ENCODE measurements at places on chromosomes 11 and 22. TPM values are rescaled to one million over a fixed set of nuclear protein-coding genes. Genes with fewer than 3 reads are reported as not detected.

DNA sequence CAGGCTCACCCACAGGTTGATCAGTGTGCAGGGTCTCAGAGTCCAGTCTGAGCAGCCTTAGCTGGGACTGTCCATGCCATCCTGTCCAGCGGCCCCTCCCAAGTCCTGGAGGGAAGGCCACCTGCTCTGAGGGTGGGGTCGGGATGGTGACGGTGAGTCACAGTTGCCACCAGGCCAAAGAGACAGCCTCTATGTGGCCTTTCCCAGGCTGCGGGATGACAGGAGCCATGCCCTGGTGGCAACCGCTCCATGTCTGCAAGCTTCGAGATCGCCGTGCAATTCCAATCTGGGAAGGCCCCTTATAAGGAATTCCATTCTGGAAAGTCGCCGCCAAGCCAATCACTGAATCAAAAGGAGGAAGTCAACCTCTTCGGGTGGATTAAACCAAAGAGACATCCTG lies 47.5 kb downstream of the RTL6 start:
- DNase-seq: no peak

GRCh38 chr11:76653674-76654284 lies 16.8 kb downstream of the LRRC32 start:
- DNase-seq: no peak

DNA sequence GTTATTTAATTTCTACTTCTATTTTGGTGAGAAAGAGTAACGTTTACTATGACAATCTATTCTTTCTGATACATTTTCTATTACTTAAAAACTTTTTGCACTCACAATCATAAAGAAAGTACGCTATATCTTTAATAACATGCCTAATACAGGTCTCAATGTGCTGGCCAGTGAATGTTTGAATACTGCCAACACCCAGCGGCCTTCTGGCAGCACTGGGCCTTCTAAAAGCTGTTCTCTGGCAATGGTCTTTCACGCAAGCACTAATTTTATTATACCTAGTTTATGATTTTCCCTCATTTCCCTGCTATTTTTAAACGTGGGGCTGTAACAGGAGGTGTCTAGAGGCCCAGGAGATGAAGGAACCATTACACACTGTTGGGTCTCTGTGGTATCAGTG lies 349.8 kb upstream of the PITPNB start:
- no peak for DNase-seq

KCNQ1 gene
- total RNA-seq: 0.46 TPM

DNA sequence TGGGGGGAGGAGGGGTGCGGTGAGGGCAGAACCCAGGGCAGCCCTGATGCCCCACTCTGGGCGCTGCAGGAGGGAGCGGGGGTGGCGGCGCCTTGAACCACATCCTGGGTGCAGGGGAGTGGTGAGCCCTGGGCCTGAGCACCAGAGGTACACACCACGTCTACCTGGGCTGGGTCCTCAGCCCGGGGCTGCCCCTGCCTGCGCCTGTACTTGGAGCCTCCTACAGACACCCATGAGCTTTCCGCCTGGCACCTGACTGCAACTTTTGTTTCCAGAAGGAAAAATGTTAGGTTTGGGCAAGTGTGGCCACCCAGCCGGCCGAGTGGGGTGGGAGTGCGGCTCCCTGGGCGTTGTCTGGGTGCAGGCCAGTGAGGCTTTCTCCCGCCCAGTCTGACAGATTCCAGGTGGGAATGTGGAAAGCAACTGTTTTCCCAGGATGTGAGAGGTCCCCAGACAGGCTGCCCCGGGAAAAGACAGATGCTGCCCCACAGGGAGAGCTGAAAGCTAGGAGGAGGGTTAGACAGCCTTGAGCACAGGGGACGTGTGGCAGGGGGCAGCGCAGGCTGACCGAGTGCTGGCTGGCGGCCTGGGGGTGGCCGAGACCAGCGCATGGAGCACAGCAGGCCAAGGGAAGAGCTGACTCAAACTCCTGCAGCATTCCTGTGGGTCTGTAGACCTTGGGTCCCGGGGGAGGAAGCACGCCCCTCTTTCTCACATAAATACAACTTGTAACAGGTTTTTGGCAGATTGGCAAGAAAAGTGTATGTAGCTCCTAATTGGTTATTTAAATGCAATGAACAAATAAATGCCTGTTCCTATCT lies 44.1 kb downstream of the GNB1L start:
- no peak for DNase-seq

UBQLN3 gene
- total RNA-seq: not detected

RCOR2 gene
- 4.8 TPM for total RNA-seq

DNA sequence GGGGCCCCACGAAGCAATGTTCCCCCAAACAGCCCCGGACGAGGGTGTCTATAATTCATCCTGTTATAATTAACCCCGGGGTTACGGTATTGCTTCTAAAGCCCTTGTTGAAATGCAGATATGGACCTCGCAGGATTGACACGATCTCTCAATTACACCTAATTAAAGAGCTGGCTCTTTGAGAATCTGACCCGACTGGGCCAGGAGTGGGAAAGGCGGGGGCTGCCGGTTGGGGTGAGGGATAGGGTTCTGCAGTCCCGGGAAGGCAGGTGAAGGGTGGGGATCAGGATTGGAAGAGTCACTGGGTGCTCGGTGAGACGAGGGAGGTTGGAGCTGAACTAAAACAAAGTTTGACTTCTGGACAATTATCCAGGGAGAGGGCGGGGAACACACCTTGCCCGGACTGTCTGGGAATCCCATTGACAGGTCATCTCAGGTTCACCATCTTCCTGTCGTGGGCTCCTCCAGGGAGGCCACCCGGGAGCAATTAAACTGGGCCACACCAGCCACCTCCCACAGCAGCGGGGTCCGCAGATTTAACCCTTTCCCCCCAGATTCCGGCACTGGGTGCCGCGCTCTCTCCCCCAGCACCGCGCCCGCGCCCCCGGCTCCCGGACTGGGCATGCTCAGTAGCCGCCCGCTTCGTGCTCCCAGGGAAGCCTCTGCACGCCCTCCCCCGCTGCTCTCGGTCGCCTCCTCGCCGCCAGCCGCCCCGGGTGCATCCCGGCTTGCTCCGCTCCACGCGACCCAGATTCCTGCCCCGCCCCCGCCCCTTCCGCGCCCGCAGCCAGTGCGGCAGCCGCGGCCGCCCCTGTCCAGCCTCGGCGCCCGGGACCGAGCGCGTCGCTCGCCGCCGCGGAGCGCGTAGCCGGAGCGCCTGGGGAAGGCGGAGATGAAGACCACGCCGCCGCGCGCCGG lies at the start of gene ELMOD1:
Gene ELMOD1, plus strand, starts transcription at position 688 of the 918 bp plus-strand sequence. CDS start 27,043 bp downstream, outside the sequence.
- no peak for DNase-seq

DNA sequence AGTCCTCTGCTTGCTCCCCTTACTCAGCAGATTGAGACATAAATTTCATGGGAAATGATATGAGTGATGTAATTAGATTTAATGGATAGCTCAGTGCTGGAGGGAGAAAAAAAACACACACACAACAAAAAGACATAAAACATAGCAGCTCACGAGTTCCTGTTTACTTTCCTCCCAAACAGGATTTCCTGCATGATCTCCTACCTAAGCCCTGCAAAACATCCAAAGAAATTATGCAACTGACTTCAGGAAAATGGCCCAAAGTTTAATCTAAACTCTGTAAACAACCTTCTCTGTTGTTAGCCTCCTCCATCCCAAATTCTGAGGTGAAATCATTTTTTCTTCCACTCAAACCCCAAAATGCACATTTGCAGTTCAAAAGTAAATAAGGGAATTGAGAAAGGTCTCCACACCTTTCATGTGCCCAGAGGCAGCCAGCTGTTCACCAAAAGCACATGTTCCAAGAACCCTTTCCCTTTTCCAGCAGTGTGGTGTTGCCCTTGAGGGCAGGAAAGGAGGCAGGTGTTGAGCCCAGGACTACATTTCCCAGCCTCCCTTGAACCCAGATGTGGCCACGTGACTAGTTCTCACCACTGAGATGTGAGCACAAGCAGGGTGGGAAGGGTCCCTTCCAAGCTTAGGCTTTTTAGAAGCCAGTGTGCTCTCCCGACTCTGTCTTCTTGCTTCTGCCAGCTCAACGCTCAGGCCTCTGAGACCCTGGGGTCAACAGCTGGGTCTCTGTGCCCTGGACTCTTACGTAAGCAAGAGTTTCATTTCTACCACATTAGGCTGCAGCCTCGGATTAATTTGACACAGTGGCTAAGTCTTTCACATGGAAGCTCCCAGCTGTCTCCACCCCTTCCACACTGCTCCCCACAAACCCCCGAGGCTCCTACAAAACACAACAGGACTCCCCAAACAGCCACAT lies 301.2 kb downstream of the CTTN start:
- DNase-seq: no peak

GRCh38 chr11:88174709-88175568 lies at the start of gene RAB38:
Gene RAB38, minus strand, starts transcription at chr11:88175443. Its CDS starts 59 bp downstream, at chr11:88175384.
- peak; percentile 36 for DNase-seq

- DNase-seq: no peak
These were observed 789 bp upstream of the FAM111A start for GRCh38 chr11:59141673-59142460.

DNA sequence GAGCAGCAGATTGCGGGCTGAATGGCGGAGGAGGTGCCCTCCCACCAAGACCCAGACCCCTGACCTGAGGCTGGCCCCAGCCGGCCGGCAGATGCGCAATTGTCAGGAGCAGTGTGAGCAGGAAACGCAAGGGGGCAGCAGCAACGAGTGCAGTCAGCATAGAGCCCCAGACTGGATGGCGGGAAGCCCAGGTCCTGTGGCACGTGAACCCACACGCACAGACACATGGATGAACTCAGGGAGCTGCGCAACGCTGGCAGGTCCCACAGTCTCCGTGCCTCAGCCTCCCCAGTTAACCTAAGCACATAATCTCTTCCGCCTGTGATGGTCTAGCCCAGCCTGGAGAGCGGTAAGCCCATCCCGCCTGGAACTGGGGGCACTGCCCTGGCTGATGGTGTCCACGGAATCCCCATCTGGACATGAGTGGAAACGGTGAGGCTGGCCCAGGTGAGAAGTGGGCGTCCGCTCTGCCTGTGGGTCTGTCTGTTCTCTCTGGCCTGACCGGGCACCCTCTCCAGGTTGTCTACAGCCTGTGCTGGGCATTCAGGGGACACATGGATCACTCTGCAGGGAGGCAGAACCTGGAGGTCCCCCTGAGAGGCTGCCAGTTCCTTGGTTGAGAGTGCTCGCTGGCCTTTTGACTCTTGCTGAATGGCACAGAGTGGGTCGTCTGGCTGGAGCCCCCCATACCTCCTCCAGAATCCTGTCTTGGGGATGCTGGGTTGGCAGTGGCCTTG lies 626 bp upstream of the TBX10 start:
- DNase-seq: no peak

GRCh38 chr11:35747668-35748067 lies 85.1 kb downstream of the TRIM44 start:
- DNase-seq: no peak

NXPE4 gene
- total RNA-seq: not detected

DNA sequence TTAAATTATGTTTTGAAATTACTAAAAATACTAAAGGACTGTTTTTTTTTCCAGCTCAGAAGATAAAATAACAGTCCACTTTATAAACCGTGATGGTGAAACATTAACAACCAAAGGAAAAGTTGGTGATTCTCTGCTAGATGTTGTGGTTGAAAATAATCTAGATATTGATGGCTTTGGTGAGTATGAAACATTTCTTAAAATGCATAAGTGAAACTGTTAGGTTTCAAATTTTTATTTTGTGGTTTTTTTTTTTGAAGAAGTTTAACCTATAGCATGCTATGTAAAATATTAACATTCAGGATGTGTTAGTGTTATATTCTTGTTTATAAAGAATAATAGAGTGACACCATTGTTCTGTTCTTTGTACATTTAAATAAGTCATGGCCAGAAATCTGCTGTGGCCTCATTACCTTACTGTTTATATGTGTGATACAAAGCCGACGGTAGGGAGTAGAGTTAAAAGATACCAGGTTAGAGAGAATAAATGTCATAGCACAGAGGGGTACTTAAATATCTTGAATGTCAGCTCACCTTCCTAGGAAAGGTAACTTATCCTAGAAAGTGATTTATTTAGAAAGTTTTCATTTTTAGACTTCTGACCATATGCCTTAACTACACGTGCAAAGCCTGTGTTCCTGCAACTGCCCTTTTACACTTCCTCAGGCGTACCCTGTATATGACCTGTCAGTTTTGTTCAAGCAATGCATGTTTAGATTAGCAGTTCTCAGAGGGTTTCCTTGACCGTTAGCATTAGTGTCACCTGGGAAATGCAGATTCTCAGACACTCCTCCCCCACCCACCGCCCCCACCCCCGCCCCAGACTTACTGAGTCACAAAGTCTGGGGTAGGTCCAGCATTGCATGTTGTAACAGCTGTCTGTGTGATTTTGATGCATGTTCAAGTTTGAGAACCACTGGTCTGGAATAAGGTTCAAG lies 6.3 kb downstream of the FDX1 start:
- no peak for DNase-seq

- peak; percentile 43 for DNase-seq
These were observed at the start of gene PLAAT4 for GRCh38 chr11:63536669-63537292. Gene PLAAT4, plus strand, starts transcription at chr11:63536808. Its CDS starts 61 bp downstream, at chr11:63536869.

DNA sequence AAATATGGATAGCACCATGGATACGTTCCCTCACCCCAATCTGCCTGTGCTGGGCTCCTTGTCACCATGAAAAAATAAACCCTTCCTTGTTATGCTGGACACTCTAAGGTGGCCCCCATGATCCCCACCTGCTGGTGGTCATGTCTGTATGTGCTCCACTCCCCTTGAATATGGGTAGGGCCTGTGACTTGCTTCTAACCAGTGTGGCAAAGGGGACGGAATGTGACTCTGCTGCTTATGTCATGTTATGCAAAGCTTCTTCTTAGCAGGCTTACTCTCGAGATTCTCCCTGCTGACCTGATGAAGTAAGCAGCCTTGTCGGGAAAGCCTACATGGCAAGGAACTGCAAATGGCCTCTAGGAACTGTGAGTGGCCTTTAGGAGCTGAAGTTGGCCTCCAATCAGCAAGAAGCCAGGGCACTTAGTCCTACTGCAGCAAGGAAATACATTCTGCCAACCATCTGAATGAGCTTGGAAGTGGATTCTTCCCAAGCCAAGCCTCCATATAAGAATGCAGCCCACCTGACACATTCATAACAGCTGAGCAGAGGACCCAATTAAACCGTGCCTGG lies 159.9 kb downstream of the CCDC34 start:
- no peak for DNase-seq

GRCh38 chr11:81852896-81853295 lies 880.8 kb downstream of the FAM181B start:
- DNase-seq: no peak

OR8D1 gene
- total RNA-seq: not detected

GRCh38 chr11:116137753-116138152 lies 633.5 kb upstream of the CADM1 start:
- DNase-seq: no peak

DNA sequence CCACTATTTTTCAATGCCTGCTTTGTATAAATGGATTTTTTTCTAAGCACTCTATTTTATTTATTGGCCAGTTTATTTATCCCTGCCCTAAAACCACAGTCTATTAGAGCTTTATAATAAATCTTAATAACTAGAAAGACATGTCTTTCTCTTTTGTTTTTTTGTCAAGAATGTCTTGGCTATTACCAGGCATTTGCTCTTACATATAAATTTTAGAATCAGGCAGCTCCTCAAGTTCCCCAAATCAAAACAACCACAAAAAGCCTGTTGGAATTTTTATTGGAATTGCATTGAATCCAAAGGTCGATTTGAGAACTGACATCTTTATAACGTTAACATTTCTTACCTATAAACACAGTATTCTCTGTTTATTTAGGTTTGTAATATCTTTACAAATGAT lies 85.8 kb upstream of the SC5D start:
- no peak for DNase-seq

GRCh38 chr11:111639226-111639925 lies 37.1 kb downstream of the SIK2 start:
- no peak for DNase-seq

GRCh38 chr11:92702037-92702804 lies 267.2 kb upstream of the MTNR1B start:
- no peak for DNase-seq

GRCh38 chr11:61871158-61871597 lies 20.2 kb downstream of the FADS3 start:
- DNase-seq: no peak

- DNase-seq: no peak
These were observed 17.6 kb upstream of the TMA7B start for GRCh38 chr22:39942439-39943230.

Measured in epithelial cell of proximal tubule (primary cell).